Neuronal stem cell (in vitro differentiated cells): ENCODE measurements at places on chromosomes 16 and 17.
A peak's percentile ranks its signal among the peaks of the same experiment; 100 is the strongest.

GRCh38 chr16:82967424-82967823 is 340.7 kb downstream of the CDH13 start:
- H3K4me3 ChIP-seq: no peak overlapping the region
- no peaks in the 10 kb centered on the region for H3K27me3 ChIP-seq
- DNase-seq: no peak
- no peaks in the 10 kb centered on the region for H3K36me3 ChIP-seq
- no peak overlapping the region for H3K27ac ChIP-seq

- DNase-seq: no peak
- H3K4me3 ChIP-seq: no peak overlapping the region
- no peak overlapping the region for H3K27ac ChIP-seq
- peaks cover 14% of the 10 kb centered on the region for H3K4me1 ChIP-seq
- H3K36me3 ChIP-seq: no peaks in the 10 kb centered on the region
These were observed 5.6 kb downstream of the ACD start for GRCh38 chr16:67654403-67654911.

GRCh38 chr16:66906916-66907836 is 11.5 kb downstream of the CDH16 start:
- no peak overlapping the region for H3K27ac ChIP-seq
- no peaks in the 10 kb centered on the region for H3K36me3 ChIP-seq
- no peaks in the 10 kb centered on the region for H3K4me1 ChIP-seq
- no peaks in the 10 kb centered on the region for H3K27me3 ChIP-seq
- no peak for DNase-seq

- H3K4me1 ChIP-seq: no peaks in the 10 kb centered on the region
- DNase-seq: no peak
- H3K27ac ChIP-seq: no peak overlapping the region
- no peaks in the 10 kb centered on the region for H3K36me3 ChIP-seq
- H3K27me3 ChIP-seq: no peaks in the 10 kb centered on the region
- no peak overlapping the region for H3K4me3 ChIP-seq
These were observed 6.7 kb upstream of the KRT14 start for GRCh38 chr17:41593306-41593981.

DNA sequence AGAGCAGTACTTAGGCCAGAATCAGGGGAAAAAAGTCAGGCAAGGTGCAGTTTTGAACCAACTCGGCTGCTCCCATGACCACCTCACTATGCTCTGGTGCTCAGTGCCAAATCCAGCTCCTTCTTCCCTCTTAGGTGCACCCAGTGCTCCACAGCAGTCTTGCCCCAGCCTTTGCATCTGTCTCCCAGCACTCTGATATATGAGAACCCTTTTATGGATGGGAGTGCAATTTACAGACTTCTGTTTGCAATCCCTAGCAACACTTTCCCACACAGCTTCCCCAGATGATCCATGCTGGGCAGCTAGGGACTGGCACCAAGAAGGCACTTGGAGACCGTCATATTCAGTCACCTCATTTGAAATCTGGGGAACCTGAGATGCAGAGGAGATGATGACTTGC is 267.9 kb upstream of the CCL2 start:
- no peak overlapping the region for H3K27ac ChIP-seq
- DNase-seq: no peak
- H3K36me3 ChIP-seq: no peaks in the 10 kb centered on the region
- no peak overlapping the region for H3K4me3 ChIP-seq

- no peak overlapping the region for H3K27ac ChIP-seq
- H3K27me3 ChIP-seq: no peaks in the 10 kb centered on the region
- peaks cover 10% of the 10 kb centered on the region for H3K36me3 ChIP-seq
- peaks cover 43% of the 10 kb centered on the region for H3K4me1 ChIP-seq
These were observed 199.9 kb downstream of the ZFHX3 start for GRCh38 chr16:72848028-72848400.

DNA sequence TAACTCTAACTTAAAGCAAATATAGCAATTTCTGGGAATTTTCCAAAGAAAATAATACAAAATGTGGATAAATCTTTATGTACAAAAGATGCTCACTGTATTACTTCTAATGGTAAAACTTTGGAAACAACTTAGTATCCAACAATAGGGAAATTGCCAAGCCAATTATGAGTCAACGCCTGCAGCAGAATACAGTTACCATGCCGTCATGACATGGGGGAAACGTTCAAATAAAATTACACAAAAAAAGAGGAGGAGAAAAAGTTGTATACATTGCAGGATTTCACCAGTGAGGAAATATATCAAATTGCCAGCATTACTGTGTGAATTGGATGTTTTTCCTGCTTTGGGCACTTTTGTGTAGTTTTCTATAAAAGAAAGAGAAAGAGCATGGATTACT is 469.6 kb downstream of the SOX9 start:
- no peak overlapping the region for H3K27ac ChIP-seq
- peaks cover 7% of the 10 kb centered on the region for H3K4me1 ChIP-seq
- H3K4me3 ChIP-seq: no peak overlapping the region
- no peaks in the 10 kb centered on the region for H3K36me3 ChIP-seq

- H3K4me1 ChIP-seq: no peaks in the 10 kb centered on the region
- no peak overlapping the region for H3K4me3 ChIP-seq
- DNase-seq: no peak
- H3K27me3 ChIP-seq: no peaks in the 10 kb centered on the region
These were observed 360.6 kb upstream of the XYLT1 start for GRCh38 chr16:17831330-17831729.

- no peaks in the 10 kb centered on the region for H3K36me3 ChIP-seq
- H3K27ac ChIP-seq: no peak overlapping the region
- H3K4me1 ChIP-seq: peaks cover 2% of the 10 kb centered on the region
- H3K27me3 ChIP-seq: no peaks in the 10 kb centered on the region
- H3K4me3 ChIP-seq: no peak overlapping the region
These were observed 134.4 kb downstream of the SNX11 start for GRCh38 chr17:48241770-48242497.

DNA sequence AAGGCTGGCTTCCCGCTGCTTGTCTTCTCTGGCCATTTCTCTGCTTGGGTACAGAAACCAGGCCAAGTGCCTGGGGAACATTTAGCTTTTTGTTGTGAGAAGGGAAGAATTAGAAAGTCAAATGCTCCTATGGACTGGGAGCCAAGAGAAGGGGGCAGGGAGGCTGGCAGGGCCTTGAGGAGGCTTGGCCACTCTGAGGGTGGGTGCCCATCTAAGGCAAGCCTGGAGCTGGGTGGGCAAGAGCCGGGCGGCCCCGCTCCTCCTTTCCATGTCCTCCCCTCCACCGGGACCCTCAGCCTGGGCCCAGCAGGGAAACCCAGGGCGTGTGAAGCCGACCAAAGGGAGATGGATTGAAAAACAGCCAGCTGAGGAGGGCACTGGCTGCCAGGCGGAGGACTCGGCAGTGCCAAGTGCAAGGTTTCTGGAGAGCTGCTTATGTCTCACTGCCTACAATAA is 69.4 kb downstream of the NTN1 start:
- H3K36me3 ChIP-seq: no peaks in the 10 kb centered on the region
- H3K4me1 ChIP-seq: no peaks in the 10 kb centered on the region
- H3K4me3 ChIP-seq: no peak overlapping the region
- no peak overlapping the region for H3K27ac ChIP-seq

- no peak for DNase-seq
- no peak overlapping the region for H3K27ac ChIP-seq
- H3K4me3 ChIP-seq: no peak overlapping the region
- no peaks in the 10 kb centered on the region for H3K36me3 ChIP-seq
These were observed 28.9 kb downstream of the TANC2 start for GRCh38 chr17:62994931-62995330.

DNA sequence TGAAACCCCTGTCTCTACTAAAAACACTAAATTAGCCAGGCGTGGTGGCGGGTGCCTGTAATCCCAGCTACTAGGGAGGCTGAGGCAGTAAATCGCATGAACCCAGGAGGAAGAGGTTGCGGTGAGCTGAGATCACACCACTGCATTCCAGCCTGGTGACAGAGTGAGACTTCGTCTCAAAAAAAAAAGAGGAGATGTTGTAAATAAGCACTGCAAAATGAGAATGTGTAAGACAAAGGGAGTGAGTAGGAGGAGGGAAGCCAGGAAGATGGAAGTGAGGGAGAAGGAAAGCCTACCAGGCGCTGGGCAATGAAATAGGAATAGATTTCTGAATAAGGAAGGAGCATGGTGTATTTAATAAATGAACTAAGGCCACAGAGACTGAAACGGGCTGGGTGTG is 8.7 kb upstream of the PRPF8 start:
- H3K27ac ChIP-seq: no peak overlapping the region
- no peak for DNase-seq
- no peaks in the 10 kb centered on the region for H3K4me1 ChIP-seq
- H3K36me3 ChIP-seq: no peaks in the 10 kb centered on the region
- H3K4me3 ChIP-seq: no peak overlapping the region

GRCh38 chr17:3809135-3809534 is 8.1 kb upstream of the ITGAE start:
- no peak overlapping the region for H3K4me3 ChIP-seq
- no peaks in the 10 kb centered on the region for H3K27me3 ChIP-seq

DNA sequence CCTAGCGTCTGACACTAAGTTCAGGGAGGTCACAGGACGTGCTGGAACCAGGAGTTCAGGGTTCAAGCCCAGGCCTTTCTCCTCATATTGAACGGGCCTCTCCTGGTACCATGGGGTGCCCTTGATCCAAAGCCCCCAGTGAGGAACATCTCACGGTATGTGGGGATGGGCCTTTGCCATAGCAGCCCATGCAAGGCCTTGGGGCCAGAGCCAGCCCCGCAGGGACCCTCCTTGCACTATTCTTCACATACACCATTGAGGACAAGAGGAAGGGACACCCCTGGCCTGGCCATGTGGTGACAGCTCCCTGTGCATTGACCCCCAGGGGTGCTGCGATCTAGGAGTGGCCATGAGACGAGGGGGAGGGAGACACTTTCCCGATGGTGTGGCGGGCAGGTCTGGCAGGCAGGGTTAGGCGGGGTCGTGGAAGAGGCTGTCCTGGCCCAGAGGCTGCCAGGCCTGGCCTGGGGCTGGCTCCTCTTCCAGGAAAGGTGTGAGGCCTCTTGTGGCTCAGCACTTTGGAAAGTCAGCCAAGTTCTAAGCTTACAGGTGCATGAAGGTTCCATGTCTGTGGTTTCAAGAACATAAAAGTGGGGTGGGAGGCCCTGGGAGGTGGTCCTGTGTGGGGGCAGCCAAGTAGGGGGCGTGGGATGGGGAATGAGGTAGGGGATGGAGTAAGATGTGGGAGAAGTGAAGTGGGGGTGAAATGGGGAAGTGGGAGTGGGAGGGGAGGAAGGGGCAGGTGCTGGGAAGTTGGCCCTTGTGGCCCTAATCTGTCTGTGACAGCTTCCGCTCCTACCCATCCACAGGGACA is 88.7 kb upstream of the CBX4 start:
- H3K36me3 ChIP-seq: no peaks in the 10 kb centered on the region
- peaks cover 17% of the 10 kb centered on the region for H3K4me1 ChIP-seq
- H3K27me3 ChIP-seq: no peaks in the 10 kb centered on the region

GRCh38 chr17:1422885-1423284 is 22.9 kb upstream of the YWHAE start:
- no peaks in the 10 kb centered on the region for H3K27me3 ChIP-seq
- H3K27ac ChIP-seq: no peak overlapping the region
- DNase-seq: no peak
- H3K4me3 ChIP-seq: no peak overlapping the region
- peaks cover 76% of the 10 kb centered on the region for H3K36me3 ChIP-seq

DNA sequence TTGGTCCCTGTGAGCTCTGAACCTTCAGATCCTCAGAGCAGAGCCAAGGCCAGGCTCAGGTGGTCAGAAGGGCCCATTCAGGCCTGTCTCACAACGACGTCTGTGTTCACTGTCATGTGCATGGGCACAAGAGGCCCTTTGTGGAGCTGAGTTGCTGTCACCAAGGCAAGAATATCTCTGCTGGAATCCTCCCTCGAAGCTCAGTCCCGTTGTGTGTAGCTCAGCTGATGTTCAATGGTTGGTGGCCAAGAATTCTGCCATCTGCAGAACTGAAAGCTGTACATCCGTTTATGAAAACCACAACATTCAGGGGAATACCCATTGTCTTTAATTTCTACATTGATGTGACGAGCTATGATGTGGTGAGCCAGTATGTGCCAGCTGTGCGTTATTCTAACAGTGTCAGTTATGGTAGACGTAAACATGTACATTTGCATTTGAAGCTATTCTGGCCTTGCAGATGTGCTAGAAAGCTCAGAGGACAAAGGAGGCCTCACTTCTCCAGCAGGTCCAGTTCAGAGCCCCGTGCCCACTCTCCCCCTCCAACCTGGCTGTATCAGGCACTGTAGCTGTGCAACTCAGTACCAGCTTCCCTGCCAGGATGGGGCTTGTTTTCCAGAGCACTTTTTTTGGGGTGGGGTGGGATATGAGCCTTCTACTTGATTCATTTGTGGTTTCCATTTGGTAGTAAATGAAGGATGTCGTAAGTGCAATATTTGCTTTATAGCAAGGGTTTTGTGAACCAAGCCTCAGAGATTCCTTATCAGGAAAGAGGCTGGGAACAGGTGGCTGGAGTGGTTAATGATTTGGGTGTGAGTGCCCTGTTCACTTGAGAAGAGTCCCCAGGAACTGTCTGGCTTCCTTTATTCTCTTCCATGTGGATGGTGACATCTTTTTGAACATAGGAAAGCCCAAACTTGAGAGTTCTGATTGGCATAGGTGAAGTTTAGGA is 56.1 kb downstream of the B9D1 start:
- H3K36me3 ChIP-seq: peaks cover 10% of the 10 kb centered on the region
- no peaks in the 10 kb centered on the region for H3K27me3 ChIP-seq
- no peak for DNase-seq
- H3K27ac ChIP-seq: no peak overlapping the region
- H3K4me1 ChIP-seq: peaks cover 3% of the 10 kb centered on the region
- no peak overlapping the region for H3K4me3 ChIP-seq

GRCh38 chr16:2838928-2839327 is 8.8 kb downstream of the ZG16B start:
- no peak overlapping the region for H3K27ac ChIP-seq
- H3K4me1 ChIP-seq: peaks cover 4% of the 10 kb centered on the region
- no peak overlapping the region for H3K4me3 ChIP-seq
- no peaks in the 10 kb centered on the region for H3K36me3 ChIP-seq
- peak; percentile 56 for DNase-seq
- H3K27me3 ChIP-seq: peaks cover 10% of the 10 kb centered on the region

- no peaks in the 10 kb centered on the region for H3K4me1 ChIP-seq
- no peaks in the 10 kb centered on the region for H3K27me3 ChIP-seq
- H3K36me3 ChIP-seq: no peaks in the 10 kb centered on the region
- DNase-seq: no peak
These were observed 16.0 kb upstream of the APRT start for GRCh38 chr16:88827727-88828126.

- no peaks in the 10 kb centered on the region for H3K27me3 ChIP-seq
- H3K27ac ChIP-seq: no peak overlapping the region
- H3K36me3 ChIP-seq: no peaks in the 10 kb centered on the region
- H3K4me1 ChIP-seq: peaks cover 17% of the 10 kb centered on the region
- DNase-seq: no peak
- H3K4me3 ChIP-seq: no peak overlapping the region
These were observed 78.9 kb downstream of the MPRIP start for GRCh38 chr17:17121162-17121561.

DNA sequence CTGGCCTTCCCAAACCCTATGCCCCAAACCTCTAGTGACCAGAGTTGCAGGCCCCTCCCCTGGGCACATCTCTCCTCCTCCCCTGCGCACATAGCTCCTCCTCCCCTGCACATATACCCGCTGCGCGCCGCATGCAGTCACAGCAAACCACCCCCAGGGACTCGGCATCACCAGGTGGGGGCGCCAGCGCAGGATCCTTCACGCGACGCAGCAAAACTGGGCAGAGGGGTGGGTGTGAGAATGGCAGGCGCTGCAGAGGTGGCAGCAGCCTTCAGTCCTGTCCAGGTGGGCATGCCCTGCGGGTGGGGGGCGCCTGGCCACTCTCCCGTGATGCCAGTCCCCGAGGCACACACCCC is 5.6 kb downstream of the CORO6 start:
- H3K36me3 ChIP-seq: peaks cover 5% of the 10 kb centered on the region
- peaks cover 16% of the 10 kb centered on the region for H3K27me3 ChIP-seq
- no peak overlapping the region for H3K27ac ChIP-seq
